ENCODE measurements at places on chromosomes 11 and 22.

DNA sequence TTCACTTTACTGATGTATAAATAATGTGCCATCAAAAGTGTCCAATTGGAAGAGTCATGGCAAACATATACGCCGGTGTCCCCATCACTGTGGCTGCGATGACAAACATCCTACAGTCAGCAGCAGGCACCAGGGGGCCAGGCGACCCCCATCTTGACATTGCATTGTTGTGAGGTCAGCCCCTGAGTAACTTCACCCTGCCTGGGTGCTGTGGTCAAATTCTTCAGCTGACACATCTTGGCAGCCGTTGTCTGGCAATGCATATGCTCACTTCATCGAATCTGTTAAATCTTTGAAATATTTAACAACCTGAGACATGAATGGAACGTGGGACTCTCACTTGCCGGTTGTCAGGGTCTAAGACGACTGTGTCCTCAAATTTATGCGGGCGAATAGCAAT, 430.9 kb downstream of the BRD1 start:
- no peak for DNase-seq

GRCh38 chr11:84522331-84522730, 1104.8 kb downstream of the DLG2 start:
- peak; percentile 11 for DNase-seq

DNA sequence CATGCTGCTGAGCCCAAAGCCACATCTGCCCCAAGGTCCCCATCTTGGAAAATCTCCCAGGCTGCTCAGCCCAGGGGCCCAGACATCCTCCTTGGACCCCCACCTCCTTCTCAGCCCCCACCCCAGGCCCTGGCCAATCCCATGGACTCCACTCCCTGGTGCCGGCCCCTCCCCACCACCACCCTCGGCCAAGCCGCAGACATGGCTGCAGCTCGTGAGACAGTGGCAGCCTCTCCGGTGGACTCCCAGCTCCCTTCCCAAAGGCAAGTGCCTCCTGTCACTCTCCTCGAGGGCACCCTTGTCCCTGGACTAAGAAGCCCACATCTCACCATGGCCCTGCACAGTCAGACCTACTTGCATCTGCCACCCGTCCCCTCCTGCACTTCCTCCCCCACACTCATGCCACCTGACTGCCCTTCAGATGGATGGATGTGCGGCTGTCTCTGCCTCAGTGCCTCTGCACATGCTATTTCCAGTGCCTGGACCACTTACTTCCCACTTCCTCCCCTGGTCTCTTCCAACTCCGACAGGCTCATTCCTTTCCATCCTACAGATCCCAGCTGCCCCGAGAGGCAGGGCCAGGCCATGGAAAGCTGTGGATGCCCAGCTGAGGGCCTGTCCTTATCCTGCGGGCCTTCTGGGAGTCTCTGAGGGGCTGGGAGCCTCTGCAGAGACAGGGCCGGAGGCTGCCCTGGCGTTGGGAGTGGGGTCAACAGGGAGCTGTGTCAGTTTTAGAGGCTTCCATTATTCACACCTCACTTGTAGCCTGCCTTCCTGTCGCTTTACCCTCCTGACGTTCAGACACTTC, 25.5 kb upstream of the RFPL3 start:
- DNase-seq, result no peak

GRCh38 chr22:29257751-29258181, 10.0 kb downstream of the RHBDD3 start:
- DNase-seq, result no peak

GRCh38 chr22:40578171-40578570, 58.3 kb downstream of the MRTFA start:
- no peak for DNase-seq

- DNase-seq, result no peak
Observed at GRCh38 chr11:47391711-47392432, 13.5 kb upstream of the SPI1 start.
